ENCODE measurements at places on chromosomes 5 and 9. TPM values are rescaled to one million over a fixed set of nuclear protein-coding genes. Genes with fewer than 3 reads are reported as not detected.
A peak's percentile ranks its signal among the peaks of the same experiment; 100 is the strongest.

DNA sequence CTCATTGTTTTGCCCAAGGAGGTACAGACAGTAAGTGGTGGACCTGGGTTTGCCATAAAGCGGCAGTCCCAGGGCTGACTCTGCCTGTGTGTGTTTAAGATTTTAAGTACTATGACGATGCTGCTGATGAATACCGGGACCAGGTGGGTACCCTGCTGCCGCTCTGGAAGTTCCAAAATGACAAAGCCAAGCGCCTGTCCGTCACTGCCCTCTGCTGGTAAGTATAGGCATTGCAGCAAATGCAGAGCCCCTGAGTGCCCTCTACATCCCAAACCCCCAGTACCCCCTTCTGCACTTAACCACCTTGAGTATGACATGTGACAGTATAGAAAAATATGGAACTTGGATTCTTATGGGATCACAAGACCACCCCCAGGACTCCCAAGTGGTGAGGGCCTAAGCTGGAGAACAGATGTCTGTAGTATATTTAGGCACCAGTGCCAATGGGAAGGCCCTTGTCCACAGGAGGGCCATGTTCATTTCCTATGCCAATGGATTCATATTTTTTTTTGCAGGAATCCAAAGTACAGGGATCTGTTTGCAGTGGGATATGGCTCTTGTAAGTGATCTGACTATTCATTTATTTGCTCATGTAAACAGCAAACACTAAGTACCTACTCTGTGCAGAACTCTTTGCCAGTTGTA is 22.0 kb downstream of the ENHO start:
- no peaks in the 10 kb centered on the region for H3K36me3 ChIP-seq
- DNase-seq, result peak; percentile 76
- H3K27ac ChIP-seq, result no peak overlapping the region
- H3K4me1 ChIP-seq, result no peaks in the 10 kb centered on the region
- no peak overlapping the region for H3K4me3 ChIP-seq

- no peaks in the 10 kb centered on the region for H3K36me3 ChIP-seq
- H3K4me1 ChIP-seq, result no peaks in the 10 kb centered on the region
- no peak overlapping the region for H3K4me3 ChIP-seq
- no peak overlapping the region for H3K27ac ChIP-seq
- DNase-seq, result no peak
Measured at GRCh38 chr5:158407824-158408195, 548.9 kb upstream of the CLINT1 start.

DNA sequence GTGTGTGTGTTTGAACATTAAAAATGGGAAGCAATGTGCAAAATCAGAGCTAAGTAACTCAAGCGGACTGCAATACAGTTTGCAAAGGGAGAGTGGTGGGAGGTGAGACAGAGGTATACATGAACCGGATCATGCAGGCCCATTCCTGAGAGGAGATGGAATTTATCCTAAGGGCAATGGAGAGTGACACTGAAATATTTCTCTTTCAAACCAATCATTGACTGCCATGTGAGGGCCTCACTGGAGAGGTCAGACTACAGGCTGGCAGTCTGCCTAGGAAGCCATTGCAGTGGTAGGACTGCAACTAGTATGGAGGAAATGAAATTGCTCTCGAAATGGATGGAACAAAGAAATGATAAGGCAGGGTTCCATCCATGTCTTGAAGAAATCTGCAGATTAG is 34.8 kb downstream of the TNFSF15 start:
- peaks cover 7% of the 10 kb centered on the region for H3K36me3 ChIP-seq
- H3K27ac ChIP-seq, result no peak overlapping the region
- H3K27me3 ChIP-seq, result no peaks in the 10 kb centered on the region
- H3K4me3 ChIP-seq, result no peak overlapping the region
- no peak for DNase-seq
- peaks cover 24% of the 10 kb centered on the region for H3K4me1 ChIP-seq

GRCh38 chr9:23842565-23843129 is 16.6 kb upstream of the ELAVL2 start:
- no peaks in the 10 kb centered on the region for H3K4me1 ChIP-seq
- H3K4me3 ChIP-seq, result no peak overlapping the region
- no peak overlapping the region for H3K27ac ChIP-seq
- no peaks in the 10 kb centered on the region for H3K27me3 ChIP-seq

- DNase-seq, result no peak
- H3K27ac ChIP-seq, result no peak overlapping the region
- no peaks in the 10 kb centered on the region for H3K36me3 ChIP-seq
- H3K4me1 ChIP-seq, result peaks cover 4% of the 10 kb centered on the region
- peaks cover 3% of the 10 kb centered on the region for H3K27me3 ChIP-seq
Measured at GRCh38 chr5:97553604-97554452, 370.8 kb upstream of the RIOK2 start.

DNA sequence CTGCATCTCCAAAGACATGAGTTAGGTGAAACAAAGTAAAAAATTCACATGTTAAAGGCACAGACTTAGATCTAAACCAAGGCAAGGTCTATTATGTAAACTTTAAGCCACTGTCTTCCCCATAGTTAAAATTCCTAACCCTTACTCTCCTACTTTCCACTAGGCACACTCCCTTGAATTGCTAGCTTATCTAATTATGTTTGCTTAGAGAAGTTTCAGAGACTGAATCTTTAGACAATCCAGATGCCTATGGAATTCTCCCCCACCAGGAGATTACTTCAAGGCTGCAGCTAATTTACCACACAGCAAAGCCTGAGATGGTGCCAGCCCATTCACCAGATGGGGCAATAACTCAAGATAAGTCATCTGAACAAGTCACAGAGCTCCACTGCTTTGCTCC is 803.1 kb upstream of the COX7C start:
- no peak overlapping the region for H3K4me3 ChIP-seq
- H3K27me3 ChIP-seq, result no peaks in the 10 kb centered on the region
- H3K4me1 ChIP-seq, result no peaks in the 10 kb centered on the region
- no peak overlapping the region for H3K27ac ChIP-seq
- no peak for DNase-seq

DNA sequence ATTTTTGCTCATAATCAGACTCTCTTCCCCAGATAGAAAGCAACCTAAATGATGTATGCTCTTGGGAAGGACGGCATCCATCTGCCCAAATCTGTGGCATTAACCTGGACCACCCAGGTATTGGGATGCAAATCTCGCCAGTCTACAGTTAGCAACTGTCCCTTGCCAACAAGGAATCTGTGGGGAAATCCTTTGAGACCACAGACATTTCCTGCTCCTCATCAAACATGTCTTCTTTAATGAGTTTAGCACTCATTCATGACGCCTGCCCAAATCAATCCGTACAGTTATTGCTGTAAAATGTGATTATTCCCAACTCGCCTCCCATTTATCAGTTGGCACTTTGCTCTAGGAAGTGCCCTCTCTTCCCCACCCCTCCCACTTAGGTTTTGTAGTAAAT is 7.8 kb downstream of the ROR2 start:
- no peaks in the 10 kb centered on the region for H3K36me3 ChIP-seq
- H3K4me1 ChIP-seq, result no peaks in the 10 kb centered on the region

- peaks cover 53% of the 10 kb centered on the region for H3K4me1 ChIP-seq
- H3K27me3 ChIP-seq, result no peaks in the 10 kb centered on the region
- DNase-seq, result no peak
- H3K36me3 ChIP-seq, result peaks cover 55% of the 10 kb centered on the region
- no peak overlapping the region for H3K4me3 ChIP-seq
- H3K27ac ChIP-seq, result no peak overlapping the region
Measured at GRCh38 chr5:96928931-96929708, 6.8 kb upstream of the LNPEP start.

- H3K27me3 ChIP-seq, result no peaks in the 10 kb centered on the region
- no peak for DNase-seq
- no peak overlapping the region for H3K27ac ChIP-seq
- no peaks in the 10 kb centered on the region for H3K4me1 ChIP-seq
- H3K36me3 ChIP-seq, result no peaks in the 10 kb centered on the region
Measured at GRCh38 chr5:28164568-28164967, 1126.2 kb upstream of the CDH9 start.

DNA sequence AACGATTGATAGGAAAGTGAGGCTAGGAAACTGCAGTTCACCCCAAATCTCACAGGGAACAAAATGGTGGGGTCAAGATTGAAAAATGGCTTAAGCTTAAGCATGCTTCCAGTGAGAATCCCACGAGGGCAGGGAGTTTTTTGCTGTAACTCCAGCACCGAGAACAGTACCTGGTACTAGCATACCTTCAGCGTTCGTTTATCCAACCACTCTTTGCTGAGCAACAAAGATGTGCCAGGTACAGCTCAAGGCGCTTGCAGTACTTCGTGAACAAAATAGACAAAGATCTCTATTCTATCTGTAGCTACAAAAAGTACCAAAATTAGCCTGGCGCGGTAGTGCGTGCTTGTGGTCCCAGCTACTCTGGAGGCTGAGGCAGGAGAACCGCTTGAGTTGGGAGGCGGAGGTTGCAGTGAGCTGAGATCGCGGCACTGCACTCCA is 778 bp upstream of the PPP6C start:
- peak overlapping the region; percentile 87 for H3K27ac ChIP-seq
- peak; percentile 30 for DNase-seq
- H3K4me1 ChIP-seq, result peaks cover 72% of the 10 kb centered on the region
- H3K27me3 ChIP-seq, result no peaks in the 10 kb centered on the region
- peaks cover 10% of the 10 kb centered on the region for H3K36me3 ChIP-seq

DNA sequence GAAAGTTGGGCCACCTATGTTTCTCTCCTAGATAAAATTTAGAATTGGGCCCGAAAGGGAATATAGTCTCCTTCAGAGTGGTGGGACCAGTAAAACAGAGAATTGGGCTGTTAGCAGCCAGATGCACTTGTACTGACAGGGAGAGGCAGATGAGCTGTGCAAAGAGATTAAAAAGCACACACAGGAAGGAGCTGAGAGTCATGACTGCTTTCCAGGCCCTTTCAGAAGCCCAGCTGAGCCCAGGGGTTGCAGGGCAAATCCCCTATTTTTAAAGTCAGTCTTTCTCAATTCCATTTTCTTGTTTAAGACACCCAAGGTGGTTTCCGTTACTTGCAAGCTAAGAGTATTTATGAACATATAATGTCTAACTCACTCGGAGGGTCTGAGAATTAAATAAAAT is 130.4 kb downstream of the PRELID2 start:
- no peaks in the 10 kb centered on the region for H3K27me3 ChIP-seq
- H3K27ac ChIP-seq, result no peak overlapping the region
- no peak for DNase-seq
- H3K4me3 ChIP-seq, result no peak overlapping the region
- H3K36me3 ChIP-seq, result no peaks in the 10 kb centered on the region
- H3K4me1 ChIP-seq, result no peaks in the 10 kb centered on the region

GRCh38 chr9:117073071-117073470 is 341.8 kb downstream of the ASTN2 start:
- no peaks in the 10 kb centered on the region for H3K36me3 ChIP-seq
- no peak overlapping the region for H3K4me3 ChIP-seq
- no peaks in the 10 kb centered on the region for H3K4me1 ChIP-seq
- H3K27me3 ChIP-seq, result no peaks in the 10 kb centered on the region
- no peak for DNase-seq

DNA sequence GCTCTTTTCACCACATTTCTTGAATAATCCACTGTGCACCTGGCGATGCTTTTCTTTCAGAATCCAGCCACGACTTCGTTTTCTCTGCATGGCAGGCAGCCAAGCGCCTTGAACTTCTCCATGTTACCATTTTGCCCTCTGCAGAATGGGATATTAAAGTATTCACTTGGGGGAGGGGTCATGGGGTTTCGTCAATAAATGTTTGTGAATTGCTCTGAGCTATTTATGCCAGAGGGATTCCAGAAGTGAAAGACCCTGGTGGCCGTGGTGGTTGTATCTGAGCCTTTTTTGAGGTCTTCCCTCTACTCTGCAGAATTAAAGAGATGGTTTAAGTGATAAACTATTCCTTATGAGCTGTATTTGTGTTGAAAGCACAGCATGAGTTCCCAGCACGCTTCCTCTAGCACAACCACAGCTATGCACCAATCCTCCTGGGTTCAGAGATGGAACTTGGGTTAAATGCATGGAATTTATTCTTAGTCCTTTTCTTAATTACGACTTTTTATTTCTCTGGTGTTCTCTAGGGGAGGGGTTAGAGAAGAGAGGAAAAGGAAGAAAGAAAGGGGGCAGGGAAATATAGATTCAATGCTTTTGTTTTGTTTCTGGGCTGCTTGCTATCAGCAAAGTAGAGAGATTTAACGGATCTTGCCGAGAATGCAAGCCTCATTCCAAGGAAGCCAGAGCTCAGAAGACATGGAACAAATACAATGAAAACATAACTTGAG is 478.2 kb upstream of the TNC start:
- H3K4me3 ChIP-seq, result no peak overlapping the region
- H3K27me3 ChIP-seq, result peaks cover 24% of the 10 kb centered on the region
- no peak overlapping the region for H3K27ac ChIP-seq
- no peaks in the 10 kb centered on the region for H3K36me3 ChIP-seq
- no peaks in the 10 kb centered on the region for H3K4me1 ChIP-seq

FBXW11 gene
- 27.5 TPM for total RNA-seq

KDM3B gene
- 65.7 TPM for total RNA-seq

NUDT12 gene
- 0.85 TPM for total RNA-seq

SHOC1 gene
- not detected for total RNA-seq

SSNA1 gene
- total RNA-seq, result 81.3 TPM

PCDHGB4 gene
- total RNA-seq, result not detected

PIGO gene
- total RNA-seq, result 29.0 TPM

CKMT2 gene
- not detected for total RNA-seq

RNF180 gene
- not detected for total RNA-seq

Data from activated CD4-positive, alpha-beta T cell treated with anti-CD3 and anti-CD28 coated beads, Interleukin-2, amount 10 ng/mL, durations not matched to agents 7 days and 5 days (primary cell).